Suprapubic skin (tissue), 4 donors: ENCODE measurements at places on chromosomes 6 and 20.

DNA sequence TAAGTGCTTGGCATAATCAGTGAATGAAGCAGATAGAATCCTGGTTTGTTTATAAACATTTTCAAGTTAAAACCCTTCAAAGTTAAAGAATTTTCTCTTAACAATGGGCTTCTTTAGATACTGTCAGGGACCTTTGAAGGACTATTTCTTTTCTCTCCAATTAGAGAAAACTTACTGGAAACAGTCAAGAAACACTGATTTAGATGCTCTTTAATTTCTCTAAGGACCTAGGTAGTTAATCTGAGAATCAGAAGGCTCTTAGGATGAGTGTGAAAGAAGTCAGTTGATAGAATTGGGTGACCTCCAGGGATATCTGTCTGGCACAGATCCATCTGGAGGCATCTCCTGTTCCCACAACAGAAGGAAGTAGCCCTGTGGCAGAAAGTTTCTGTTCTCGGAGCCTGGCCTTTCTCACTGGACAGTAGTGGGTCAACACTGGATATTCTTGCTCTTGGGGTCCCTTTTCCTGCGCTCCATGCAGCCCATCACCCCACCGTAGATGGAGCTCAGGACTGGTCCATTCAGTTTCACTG, 22.5 kb downstream of the KIAA0408 start:
- DNase-seq = no peak

GRCh38 chr6:163897030-163897429, 482.5 kb downstream of the QKI start:
- no peak for DNase-seq

DNA sequence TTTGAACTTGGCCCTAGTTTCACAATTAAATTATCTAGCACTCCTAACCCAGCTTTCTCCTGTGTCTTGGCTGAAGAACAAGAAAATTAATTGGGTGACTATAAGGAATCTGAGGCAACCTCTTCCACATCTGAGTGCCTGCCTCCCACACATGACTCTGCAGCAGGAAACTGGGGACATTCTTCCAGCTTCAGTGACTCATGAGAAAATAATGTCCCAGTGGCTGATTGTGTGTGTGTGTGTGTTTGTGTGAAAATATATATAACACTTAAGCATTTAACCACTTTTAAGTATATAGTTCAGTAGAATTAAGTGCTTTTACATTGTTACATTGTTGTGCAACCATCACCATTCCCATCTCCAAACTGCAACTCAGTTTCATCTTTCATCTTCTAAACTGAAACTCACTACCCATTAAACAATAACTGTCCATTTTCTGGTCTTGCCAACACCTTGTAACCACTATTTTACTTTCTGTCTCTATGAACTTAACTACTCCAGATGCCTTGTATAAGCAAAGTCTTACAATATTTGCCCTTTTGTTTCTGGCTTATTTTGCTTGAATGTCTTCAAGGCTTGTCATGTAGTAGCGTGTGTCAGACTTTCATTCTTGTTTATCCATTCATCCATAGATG, 8.7 kb downstream of the TRIM38 start:
- no peak for DNase-seq

DNA sequence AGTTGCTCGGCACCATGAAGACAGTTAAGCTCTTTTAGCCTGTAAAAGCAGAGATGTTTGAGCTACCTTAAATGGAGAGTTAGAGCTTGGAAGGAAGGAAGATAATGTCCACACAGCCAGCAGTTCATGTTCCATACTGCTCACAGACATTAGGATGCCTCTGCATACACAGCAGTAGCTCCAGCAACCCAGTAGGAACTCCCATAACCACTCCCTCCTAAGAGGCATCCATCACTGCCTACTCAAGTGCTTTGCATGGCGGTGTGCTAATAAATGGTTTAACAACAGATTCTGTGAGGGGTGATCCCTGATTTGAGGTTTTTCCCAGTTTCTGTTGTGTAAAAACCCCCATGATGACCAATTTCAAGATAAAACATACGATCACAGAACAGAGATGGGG, 286.4 kb downstream of the HACE1 start:
- no peak for DNase-seq

- DNase-seq = no peak
Measured at GRCh38 chr6:161074496-161075121, 83.0 kb downstream of the MAP3K4 start.

DNA sequence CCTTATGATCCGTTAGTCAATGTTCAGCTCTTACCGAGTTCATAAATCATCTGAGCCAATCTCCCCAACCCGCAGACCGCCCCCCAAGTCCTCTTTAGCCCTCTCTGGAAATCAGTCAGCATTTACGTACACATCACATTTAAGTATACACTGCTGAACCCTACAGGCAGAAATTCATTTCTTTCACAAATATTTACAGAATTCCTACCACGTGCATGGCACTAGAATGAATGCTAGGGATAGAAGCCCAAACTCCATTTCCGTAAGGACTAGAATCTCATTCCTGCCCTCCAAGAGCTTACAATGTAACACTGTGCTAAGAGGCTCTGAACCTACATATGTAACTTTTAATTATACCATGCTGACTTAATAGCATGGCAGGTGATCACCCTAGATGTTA, 1.8 kb downstream of the OSER1 start:
- DNase-seq = no peak

DNA sequence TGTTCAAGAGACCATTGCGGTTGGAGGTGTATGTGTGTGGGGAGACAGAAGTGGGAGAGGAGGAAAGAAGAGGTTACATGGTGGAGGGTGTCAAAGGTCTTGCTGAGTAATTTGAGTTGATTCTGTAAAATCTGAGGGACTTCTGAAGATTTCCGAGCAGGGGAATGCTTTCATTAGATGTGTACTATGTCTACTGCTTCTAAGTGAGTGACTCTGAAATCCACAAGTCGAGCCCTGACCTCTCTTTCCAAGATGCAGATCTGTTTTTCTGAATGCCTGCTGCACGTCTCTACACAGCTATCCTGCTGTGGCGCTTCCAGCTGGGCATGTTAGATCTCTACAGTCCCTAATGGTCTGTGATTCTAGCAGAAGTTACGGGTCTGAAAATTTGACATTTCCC, 209.8 kb downstream of the ATXN1 start:
- no peak for DNase-seq

GRCh38 chr20:20668639-20669038, 43.8 kb downstream of the RALGAPA2 start:
- no peak for DNase-seq

DNA sequence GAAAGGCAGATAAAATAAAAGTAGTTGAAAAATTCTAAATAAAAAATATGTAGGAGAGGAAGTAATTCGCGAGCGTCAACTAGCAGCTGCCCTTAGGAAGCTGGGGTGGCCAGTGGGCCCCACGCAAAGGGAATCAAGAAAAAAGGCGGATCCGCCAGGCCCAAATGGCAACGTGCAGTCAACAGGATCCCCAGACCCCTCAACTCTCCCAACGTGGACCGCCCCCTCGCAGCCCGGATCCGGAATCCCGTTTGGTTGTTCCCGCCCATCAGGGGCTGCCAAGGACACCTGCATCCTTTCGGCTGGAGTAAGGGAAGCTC, 296 bp downstream of the DZANK1 start:
- no peak for DNase-seq

DNA sequence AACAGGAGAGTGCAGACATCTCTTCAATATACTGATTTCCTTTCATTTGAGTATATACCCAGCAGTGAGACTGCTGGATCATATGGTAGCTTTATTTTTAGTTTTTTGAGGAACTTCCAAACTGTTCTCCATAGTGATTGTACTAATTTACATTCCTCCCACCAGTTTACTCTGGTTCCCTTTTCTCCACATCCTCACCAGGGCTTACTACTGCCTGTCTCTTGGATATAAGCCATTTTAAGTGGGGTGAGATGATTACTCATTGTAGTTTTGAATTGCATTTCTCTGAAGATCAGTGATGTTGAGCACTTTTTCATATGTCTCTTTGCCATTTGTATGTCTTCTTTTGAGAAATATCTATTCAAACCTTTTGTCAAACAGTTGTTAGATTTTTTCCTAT, 64.9 kb upstream of the HMGCLL1 start:
- DNase-seq = no peak

DNA sequence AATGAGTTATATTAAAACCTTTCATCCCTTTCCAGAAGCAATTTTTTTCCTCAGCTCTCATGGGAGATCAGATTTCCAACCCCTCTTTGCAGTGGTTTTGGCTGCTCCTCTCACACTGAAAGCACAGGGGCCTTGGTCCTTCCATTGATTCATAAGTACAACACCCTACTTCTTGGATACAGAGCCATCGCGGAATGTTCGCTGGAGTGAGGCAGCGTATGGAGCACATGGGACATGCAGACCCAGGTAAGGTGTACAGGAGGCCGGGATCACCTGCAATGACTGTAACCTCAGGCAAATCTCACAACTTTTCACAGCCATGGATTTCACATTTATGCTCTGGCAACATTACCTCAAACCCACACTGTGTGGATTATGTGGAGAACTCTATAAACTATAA, 75.2 kb upstream of the HEY2 start:
- DNase-seq = no peak

GRCh38 chr6:33306356-33306755, 7.5 kb downstream of the TAPBP start:
- DNase-seq = no peak

- no peak for DNase-seq
Measured at GRCh38 chr6:309947-310346, 17.7 kb downstream of the DUSP22 start.
